ENCODE measurements at places on chromosomes 2 and 18.

GRCh38 chr2:105556366-105556765 lies 157.5 kb upstream of the FHL2 start:
- DNase-seq: no peak

DNA sequence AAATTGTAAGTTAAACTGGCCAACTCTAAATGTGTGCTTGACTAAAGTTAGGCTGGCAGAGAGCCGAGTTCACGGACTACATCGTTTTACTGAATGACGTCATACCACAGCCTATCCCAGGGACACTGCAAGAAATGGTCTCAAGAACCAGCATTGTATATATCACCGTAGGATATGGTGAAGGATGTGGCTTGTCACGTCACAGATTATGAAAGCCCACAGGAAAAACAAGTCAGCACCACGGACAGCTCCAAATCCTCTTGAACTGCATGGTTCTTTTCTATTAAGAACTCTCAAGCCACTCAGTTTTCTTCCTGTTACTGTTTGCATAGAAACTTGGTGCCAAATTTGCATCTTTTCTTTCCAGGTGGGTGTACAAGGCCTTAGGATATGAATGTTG lies 85.1 kb upstream of the ACAA2 start:
- DNase-seq: peak; percentile 81

DNA sequence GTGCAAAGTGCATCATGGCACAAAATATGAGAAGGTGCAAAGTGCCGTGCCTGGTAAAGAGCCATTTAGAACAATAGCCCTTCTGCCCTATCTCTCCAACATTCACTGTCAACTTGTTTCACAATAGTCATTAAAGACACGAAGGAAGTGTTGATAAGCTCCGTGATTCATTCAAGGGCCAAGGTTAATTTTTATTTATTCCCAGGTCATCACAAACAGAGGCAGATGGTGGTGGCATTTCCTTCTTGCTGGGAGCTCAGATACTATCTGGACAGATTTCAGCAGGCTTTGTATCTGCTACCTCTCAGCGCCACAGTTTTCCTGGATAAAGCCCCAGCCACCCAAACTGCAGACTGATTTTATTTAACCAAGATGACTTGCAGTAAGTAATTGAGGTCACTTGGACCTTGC lies 309.3 kb downstream of the ZNF521 start:
- DNase-seq: no peak

DNA sequence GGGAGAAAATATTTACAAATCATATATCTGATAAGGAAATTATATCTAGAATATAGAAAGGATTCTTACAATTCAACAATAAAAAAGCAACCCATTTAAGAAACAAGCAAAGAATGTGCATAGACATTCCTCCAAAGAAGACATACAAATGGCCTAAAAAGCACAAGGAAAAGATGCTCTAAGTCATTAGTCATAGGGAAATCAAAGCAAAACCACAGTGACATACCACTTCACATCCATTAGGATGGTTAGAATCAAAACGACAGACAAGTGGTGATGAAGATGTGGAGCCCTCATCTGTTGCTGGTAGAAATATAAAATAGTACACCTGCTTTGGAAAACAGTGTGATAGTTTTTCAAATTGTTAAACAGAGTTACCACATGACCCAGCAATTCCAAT lies 48.2 kb downstream of the MAPRE2 start:
- DNase-seq: no peak

DNA sequence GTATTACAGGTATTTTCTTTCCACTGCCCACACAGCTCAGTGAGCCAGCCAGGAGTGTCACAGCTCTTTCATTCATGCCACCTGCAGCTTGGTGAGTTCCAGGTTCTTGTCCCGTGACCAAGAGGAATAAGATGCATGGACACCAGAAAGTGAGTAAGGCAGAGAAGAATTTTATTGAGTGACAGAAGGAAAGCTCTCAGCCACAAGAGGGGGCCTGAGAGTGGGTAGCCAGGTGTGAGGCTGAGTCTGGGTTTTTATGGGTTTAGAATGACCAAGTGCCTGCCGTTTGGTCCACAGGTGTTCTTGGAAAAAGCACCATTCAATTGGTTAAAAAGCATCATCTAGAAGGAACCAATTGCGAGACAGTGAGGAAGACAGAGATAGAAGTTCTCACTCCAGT lies 1097.1 kb upstream of the SLC39A10 start:
- DNase-seq: no peak

- DNase-seq: no peak
These were observed 11.8 kb downstream of the ROCK2 start for GRCh38 chr2:11332596-11332995.

GRCh38 chr2:132419941-132420340 lies 3.3 kb downstream of the GPR39 start:
- no peak for DNase-seq

DNA sequence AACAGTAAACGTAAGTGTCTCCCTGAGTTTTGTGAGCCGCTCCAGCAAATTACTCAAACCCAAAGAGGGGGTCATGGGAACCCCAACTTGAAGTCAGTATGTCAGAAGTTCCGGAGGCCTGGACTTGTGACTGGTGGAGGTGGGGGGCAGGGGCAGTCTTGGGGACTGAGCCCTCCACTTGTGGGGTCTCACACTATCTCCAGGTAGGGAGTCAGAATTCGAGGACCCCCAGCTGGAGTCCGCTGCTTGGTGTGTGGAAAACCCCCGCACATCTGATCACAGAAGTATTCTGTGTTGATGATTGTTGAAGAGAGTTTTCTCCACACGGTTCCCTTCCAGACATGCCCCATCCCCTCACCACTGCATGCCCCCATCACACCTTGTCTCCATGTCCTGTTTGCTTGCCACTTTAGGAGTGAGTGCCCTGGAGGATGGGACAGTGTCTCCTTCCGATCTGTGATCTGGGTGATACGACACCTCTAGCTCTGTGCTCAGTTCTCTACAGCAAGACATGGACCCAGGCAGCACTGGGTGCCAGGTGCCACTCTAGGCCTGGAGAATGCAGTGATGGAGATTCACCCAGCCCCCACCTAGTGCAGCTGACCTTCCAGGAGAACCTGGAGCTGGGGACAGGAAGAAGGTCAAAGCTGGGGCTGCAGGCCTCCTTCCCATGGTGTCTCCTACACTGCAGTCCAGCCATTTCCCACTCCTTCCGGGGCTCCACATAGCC lies 85.6 kb downstream of the TFCP2L1 start:
- no peak for DNase-seq

GRCh38 chr18:51234117-51235008 lies 36.9 kb upstream of the MEX3C start:
- no peak for DNase-seq
